ENCODE measurements at places on chromosomes 5 and 9.

- peak overlapping the region; percentile 77 for H3K27ac ChIP-seq
- peaks cover 18% of the 10 kb centered on the region for H3K4me1 ChIP-seq
- DNase-seq, result peak; percentile 18
- no peaks in the 10 kb centered on the region for H3K27me3 ChIP-seq
- peak overlapping the region; percentile 77 for H3K4me3 ChIP-seq
- H3K36me3 ChIP-seq, result peaks cover 9% of the 10 kb centered on the region
These were observed 10.6 kb upstream of the GRIN1 start for GRCh38 chr9:137128158-137128861.

- H3K36me3 ChIP-seq, result no peaks in the 10 kb centered on the region
- no peak overlapping the region for H3K4me3 ChIP-seq
- DNase-seq, result peak; percentile 86
- H3K27ac ChIP-seq, result no peak overlapping the region
- no peaks in the 10 kb centered on the region for H3K4me1 ChIP-seq
- no peaks in the 10 kb centered on the region for H3K27me3 ChIP-seq
These were observed 509.1 kb downstream of the RASEF start for GRCh38 chr9:82553654-82554366.

- no peak overlapping the region for H3K27ac ChIP-seq
- H3K4me1 ChIP-seq, result no peaks in the 10 kb centered on the region
- H3K4me3 ChIP-seq, result no peak overlapping the region
- no peaks in the 10 kb centered on the region for H3K36me3 ChIP-seq
- no peaks in the 10 kb centered on the region for H3K27me3 ChIP-seq
These were observed 287.1 kb upstream of the ZNF462 start for GRCh38 chr9:106575823-106576222.

DNA sequence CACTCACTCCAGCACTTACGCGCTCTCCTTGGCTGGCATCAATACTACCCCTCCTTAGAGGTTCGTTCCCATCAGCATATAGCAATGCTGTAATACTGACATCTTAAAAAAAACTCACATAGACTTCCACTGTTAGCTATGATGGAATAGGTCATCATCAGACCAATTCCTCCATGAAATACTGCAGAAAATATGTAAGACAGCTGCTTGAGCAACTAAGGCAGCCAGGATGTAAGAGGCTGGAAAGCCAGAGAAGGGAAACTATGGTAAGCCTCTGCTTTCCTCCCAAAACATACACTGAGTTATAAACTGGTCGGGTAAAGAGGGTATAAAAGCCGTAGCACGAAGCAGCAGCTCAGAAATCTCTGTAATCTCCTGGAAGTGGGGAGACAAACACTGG lies 33.5 kb downstream of the AUH start:
- H3K4me1 ChIP-seq, result no peaks in the 10 kb centered on the region
- no peak for DNase-seq
- peaks cover 46% of the 10 kb centered on the region for H3K36me3 ChIP-seq
- H3K27me3 ChIP-seq, result no peaks in the 10 kb centered on the region
- H3K4me3 ChIP-seq, result no peak overlapping the region

- H3K27ac ChIP-seq, result no peak overlapping the region
- H3K36me3 ChIP-seq, result no peaks in the 10 kb centered on the region
- no peak overlapping the region for H3K4me3 ChIP-seq
- H3K4me1 ChIP-seq, result no peaks in the 10 kb centered on the region
These were observed 15.9 kb downstream of the RLN2 start for GRCh38 chr9:5288591-5288990.

- H3K27ac ChIP-seq, result no peak overlapping the region
- no peak for DNase-seq
- H3K4me1 ChIP-seq, result peaks cover 5% of the 10 kb centered on the region
- H3K36me3 ChIP-seq, result no peaks in the 10 kb centered on the region
- no peaks in the 10 kb centered on the region for H3K27me3 ChIP-seq
- no peak overlapping the region for H3K4me3 ChIP-seq
These were observed 115.7 kb upstream of the MPDZ start for GRCh38 chr9:13395156-13395555.

DNA sequence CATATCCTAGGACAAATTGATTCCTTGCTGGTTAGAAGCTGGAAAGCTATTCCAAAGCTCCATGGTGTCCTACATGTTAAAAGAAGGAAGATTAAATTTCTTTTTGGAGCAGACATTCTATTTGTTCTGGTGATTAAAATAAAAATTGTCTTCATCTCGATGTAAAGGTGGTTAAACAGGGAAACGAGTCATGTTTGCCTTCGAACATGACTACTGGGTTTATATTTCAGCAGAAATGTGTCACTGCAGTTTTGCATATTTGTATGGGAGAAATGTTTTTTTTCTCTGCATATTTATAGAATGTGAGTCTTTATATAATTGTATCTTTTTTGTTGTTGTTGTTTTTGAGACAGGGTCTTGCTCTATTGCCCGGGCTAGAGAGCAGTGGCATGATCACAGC lies 36.4 kb downstream of the ADAMTS12 start:
- no peak overlapping the region for H3K4me3 ChIP-seq
- H3K36me3 ChIP-seq, result no peaks in the 10 kb centered on the region
- DNase-seq, result no peak
- H3K27me3 ChIP-seq, result peaks cover 11% of the 10 kb centered on the region
- no peaks in the 10 kb centered on the region for H3K4me1 ChIP-seq

DNA sequence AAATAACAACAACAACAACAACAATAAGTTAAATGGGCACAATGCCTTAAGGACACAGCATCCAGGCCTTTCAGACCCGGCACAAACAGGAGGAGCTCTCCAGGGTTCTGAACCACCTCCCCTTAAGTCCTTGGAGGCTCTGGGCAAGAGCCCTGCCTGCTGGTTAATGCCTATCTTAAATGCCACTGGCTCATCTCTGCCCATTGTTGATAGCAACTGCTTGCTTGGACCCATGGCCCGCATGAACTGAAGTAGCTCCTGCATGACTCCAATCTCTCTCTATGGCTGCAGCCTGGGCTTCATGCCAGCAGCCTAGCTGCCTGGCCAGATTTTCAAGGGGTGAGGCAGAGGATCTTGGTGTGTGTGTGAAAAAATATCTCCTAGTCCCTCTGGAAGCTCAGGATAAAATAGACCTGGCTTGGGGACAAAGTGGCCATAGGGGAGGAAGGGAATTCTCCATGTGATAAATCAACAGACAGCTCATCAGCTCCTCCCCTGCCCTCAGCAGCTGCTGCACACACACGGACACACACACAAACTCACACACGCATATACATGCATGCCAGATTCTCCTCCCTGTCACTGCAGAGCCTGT lies 27.4 kb downstream of the FAM219A start:
- H3K4me1 ChIP-seq, result no peaks in the 10 kb centered on the region
- no peaks in the 10 kb centered on the region for H3K27me3 ChIP-seq
- H3K36me3 ChIP-seq, result no peaks in the 10 kb centered on the region
- no peak overlapping the region for H3K4me3 ChIP-seq

DNA sequence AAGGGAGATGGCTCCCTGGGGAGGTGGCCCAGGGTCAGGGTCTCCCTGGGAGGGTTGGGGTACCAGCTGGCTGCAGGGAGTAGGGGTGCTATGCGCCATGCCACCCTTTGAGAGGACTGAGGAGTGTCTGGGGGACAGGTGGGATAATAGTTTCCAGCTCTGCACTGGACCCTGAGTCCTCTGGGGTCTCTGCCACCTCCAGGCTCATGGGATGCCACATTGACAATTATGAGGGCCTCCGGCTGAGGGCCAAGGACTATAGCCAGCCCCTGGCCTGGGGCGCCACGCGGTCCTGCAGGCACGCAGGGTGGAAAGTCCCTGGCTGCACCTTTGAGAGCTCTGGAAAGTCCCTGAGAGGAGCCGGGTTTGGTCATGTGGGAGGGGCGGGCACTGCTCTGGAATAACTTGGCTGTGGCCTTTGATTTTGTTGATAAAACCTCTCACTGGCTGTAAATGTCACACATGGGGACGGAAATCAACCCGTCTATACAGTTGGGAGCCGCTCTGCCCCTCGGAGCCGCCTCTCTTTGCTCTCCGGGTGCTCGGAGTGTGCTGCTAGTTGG lies 16.0 kb downstream of the TRAF2 start:
- H3K4me1 ChIP-seq, result peaks cover 19% of the 10 kb centered on the region
- H3K36me3 ChIP-seq, result peaks cover 58% of the 10 kb centered on the region
- peak overlapping the region; percentile 55 for H3K4me3 ChIP-seq
- H3K27ac ChIP-seq, result peak overlapping the region; percentile 87
- peak; percentile 58 for DNase-seq

- DNase-seq, result peak; percentile 84
- H3K27ac ChIP-seq, result peak overlapping the region; percentile 78
- H3K36me3 ChIP-seq, result peaks cover 19% of the 10 kb centered on the region
- no peaks in the 10 kb centered on the region for H3K27me3 ChIP-seq
- H3K4me3 ChIP-seq, result no peak overlapping the region
These were observed 3.0 kb upstream of the CCNG1 start for GRCh38 chr5:163434401-163434866.

- peak; percentile 78 for DNase-seq
- peaks cover 47% of the 10 kb centered on the region for H3K27me3 ChIP-seq
- H3K36me3 ChIP-seq, result no peaks in the 10 kb centered on the region
- no peaks in the 10 kb centered on the region for H3K4me1 ChIP-seq
These were observed 146.8 kb upstream of the IQGAP2 start for GRCh38 chr5:76256116-76256889.

DNA sequence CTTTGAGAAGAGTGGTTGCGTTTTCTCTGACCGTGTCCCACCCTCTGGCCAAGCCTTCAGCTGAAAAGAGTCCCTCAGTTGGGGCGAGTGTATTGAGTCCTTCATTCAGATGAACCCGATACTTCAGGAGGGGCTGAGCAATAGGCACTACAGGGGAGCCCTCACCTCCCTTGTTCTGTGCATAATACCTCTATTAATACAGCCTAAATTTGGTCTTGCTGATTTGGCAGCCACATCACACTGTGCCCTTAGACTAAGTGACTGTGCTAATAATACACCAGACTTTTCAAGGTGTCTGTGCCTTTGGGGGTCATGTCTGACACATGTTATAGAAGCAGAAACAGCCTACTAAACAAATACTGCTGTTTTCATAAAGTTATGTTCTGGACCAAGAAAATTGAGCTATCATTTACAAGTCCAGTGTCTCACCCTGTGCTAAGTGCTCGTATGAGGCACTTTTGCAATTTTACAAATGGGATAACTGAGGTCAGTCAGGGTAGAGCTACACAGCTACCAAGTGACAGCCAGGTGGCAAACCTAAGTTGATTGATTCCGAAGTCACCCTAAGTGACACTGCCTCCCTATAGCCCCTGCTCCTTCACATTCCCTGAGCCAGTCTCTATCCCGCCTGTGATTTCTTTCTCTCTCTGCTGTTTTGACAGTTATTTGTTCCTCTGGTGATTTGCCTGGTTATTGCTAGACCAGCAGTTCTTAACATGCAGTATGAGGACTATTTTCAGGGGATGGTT lies 56.0 kb downstream of the RAD23B start:
- H3K27ac ChIP-seq, result no peak overlapping the region
- H3K4me3 ChIP-seq, result no peak overlapping the region
- peaks cover 70% of the 10 kb centered on the region for H3K36me3 ChIP-seq
- no peak for DNase-seq

DNA sequence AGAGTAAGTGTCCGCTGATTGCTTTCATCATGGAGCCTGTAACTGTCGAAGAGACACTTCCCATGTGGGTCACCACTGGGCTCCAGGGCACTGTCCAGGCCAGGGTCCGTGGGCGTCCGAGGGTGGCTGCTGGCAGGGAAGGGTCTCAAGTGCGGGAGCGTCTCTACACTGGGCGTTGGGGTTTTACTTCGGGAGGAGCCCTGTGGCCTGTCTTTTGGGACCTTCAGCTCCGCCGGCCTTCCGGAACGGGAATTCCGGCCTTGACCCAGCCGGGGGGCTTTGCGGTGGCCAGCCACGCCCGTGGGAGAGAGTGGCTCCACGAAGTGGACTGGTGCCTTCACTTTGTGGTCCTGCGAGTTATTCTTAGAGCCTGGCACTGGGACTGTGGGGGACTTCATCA lies 86.2 kb downstream of the CAMSAP1 start:
- H3K4me1 ChIP-seq, result no peaks in the 10 kb centered on the region
- H3K27me3 ChIP-seq, result no peaks in the 10 kb centered on the region
- H3K4me3 ChIP-seq, result no peak overlapping the region
- no peak overlapping the region for H3K27ac ChIP-seq
- H3K36me3 ChIP-seq, result peaks cover 91% of the 10 kb centered on the region
- DNase-seq, result no peak

DNA sequence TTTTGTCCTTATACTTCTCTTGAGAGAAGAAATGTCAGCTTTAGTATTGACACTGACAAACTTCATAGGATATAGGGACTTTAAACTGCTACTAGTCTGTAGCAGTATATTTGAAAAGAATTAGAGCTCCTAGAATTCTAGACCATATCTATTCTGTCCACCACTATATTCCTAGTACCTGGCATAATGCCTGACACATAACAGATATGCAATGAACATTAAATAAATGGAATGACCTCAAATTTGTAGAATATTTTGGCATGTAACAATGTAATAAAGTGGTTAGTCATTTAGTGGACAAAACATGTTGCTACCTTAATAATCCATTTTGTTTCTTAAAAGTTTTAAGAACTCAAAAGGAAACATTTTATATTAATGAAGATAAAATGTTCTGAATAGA lies 57.5 kb downstream of the HOMER1 start:
- DNase-seq, result no peak
- H3K27me3 ChIP-seq, result no peaks in the 10 kb centered on the region
- no peak overlapping the region for H3K27ac ChIP-seq
- H3K4me1 ChIP-seq, result no peaks in the 10 kb centered on the region

- H3K27me3 ChIP-seq, result no peaks in the 10 kb centered on the region
- H3K36me3 ChIP-seq, result peaks cover 36% of the 10 kb centered on the region
- DNase-seq, result no peak
- H3K27ac ChIP-seq, result no peak overlapping the region
- peaks cover 17% of the 10 kb centered on the region for H3K4me1 ChIP-seq
- H3K4me3 ChIP-seq, result no peak overlapping the region
These were observed 31.3 kb downstream of the CPEB4 start for GRCh38 chr5:173919443-173919842.

DNA sequence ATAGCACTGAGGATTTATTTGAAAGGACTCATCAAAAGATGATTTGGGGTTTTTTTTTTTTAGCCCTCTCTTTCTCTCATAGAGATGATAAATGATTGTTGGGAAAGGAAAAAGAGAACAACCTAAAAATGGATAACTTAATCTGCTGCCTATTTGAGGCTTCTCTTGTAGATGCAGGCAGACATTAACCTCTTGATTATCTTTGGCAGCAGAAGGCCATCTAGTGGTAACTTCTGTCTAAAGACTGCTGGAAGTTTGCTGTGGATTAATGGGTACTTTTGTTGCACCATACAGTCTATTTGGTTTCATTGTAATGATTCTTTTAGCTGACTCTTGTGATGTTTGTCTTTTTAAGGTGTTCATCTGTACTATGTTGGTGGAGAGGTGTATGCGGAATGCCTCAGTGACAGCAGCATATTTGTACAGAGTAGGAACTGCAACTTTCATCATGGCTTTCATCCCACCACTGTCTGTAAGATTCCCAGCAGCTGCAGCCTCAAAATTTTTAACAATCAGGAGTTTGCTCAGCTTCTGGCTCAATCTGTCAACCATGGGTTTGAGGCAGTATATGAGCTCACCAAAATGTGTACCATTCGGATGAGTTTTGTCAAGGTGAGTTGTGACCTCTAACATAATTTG lies 18.8 kb downstream of the SMIM32 start:
- no peak overlapping the region for H3K4me3 ChIP-seq
- no peak overlapping the region for H3K27ac ChIP-seq
- H3K27me3 ChIP-seq, result no peaks in the 10 kb centered on the region
